ENCODE measurements at places on chromosomes 6 and 20.

GRCh38 chr6:123803504-123804013 is at the start of gene NKAIN2:
Gene NKAIN2, plus strand, starts transcription at chr6:123803865.
- no peak for DNase-seq

DNA sequence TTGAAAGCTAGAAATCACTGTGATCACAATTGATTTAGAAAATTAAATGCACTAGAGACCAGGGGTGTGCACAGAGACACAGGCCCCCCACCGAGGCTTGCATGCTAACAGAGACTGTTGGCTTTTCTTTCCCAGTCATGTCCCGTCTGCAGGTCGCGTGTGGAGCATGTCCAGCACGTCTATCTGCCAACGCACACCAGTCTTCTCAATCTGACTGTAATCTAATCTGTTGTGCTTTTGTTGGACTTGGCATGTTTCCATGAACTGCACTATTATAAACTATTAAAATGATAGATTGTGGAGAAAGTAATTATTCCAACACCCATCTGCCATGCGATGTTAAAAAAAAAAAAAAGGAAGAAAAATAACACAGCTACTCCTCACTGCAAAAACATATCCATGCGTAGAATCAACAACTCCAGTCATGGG is 17.7 kb downstream of the MYLIP start:
- peak; percentile 55 for DNase-seq

- no peak for DNase-seq
Observed at GRCh38 chr6:38483526-38483925, 156.2 kb downstream of the BTBD9 start.

GRCh38 chr20:46987001-46987400 is 92.4 kb downstream of the EYA2 start:
- DNase-seq = no peak

- DNase-seq = peak; percentile 95
Observed at GRCh38 chr20:11891776-11892545, 25.7 kb upstream of the BTBD3 start.

DNA sequence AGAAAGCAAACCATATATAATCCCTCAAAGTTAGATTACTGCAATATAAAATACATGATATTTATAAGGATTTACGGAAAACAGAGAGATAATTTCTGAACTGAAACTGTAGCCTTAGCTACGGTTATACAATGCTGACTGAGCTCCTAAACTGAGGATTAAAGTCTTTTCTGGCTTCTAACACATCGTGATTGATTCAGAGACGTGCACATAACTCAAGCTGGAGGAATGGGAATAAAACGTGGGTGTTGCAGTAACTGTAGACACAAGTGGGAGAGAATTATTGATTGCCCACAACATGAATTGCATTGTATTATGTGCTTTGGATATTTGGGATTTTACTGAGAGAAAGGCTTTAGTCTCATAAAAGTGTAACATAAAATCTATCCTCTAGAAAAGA is 418.0 kb upstream of the OPRM1 start:
- DNase-seq = no peak

- no peak for DNase-seq
Observed at GRCh38 chr6:78598966-78599365, 268.4 kb upstream of the IRAK1BP1 start.
